ENCODE measurements at places on chromosomes 5 and 9.

- DNase-seq: no peak
Measured at GRCh38 chr9:110047955-110048402, 160.0 kb downstream of the C9orf152 start.

DNA sequence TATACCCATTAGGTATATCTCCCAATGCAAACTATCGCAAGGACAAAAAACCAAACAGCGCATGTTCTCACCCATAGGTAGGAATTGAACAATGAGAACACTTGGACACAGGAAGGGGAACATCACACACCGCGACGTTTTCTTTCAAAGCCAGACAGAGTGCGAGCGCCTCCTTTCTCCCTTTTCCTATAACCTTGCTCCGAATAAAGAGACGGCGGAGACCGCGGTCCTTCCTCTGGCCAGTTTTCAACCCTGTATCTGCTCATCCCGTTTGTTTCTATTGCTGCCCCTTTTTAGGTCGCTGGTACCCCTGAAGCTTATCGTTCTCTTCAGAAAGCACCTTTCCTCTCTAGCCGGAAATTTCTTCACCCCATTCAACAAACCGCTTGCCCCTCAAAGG is 1.3 kb downstream of the LVRN start:
- no peak for DNase-seq

DNA sequence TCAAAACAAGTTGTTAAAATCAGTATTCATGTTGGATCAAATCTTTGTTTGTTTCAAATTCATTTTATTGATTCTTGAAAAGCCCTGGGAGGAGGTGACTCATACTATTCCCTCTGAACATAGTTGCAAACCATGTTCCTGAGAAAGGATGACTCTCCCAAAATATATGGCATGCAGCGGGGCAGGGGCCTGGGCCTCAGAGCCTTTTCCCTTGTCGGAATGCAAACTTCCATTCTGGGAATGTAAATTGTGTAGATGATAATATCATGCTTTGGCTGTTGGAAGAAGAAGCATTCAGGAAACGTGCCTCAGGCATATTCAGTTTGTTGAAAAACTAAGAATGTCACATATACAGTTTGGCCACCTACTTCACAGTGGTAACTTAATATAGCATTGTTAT is 242.0 kb downstream of the AUH start:
- DNase-seq: no peak

GRCh38 chr9:19020886-19021455 is 12.0 kb downstream of the SAXO1 start:
- DNase-seq: no peak

GRCh38 chr5:83957188-83957587 is 236.5 kb upstream of the HAPLN1 start:
- peak; percentile 0 for DNase-seq

- DNase-seq: no peak
Measured at GRCh38 chr5:179803651-179804554, 2.8 kb downstream of the MGAT4B start.

DNA sequence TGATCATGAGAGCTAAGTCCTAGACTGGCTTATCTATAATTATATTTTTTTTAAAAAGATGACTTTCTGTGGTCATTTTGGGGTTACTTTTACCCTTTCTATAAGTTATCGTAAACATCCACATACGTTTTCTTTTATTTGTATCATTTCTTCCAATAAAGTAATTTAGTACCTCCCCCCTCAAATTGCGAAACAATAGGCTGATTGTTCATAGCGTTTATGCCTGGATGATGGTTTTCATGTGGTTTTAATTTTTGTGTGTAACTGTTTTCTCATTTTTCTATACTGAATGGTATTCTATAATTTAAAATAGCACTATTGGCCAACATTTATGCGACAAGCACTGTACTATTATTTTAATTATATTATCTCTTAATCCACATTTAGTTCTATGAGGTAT is 44.5 kb downstream of the SMC5 start:
- DNase-seq: no peak

- DNase-seq: no peak
Measured at GRCh38 chr9:90802386-90802985, 867 bp downstream of the SYK start.

Measured in NCI-H1092 (cell line).